Activated T-helper 1 cell treated with anti-CD3 and anti-CD28 coated beads, Interleukin-2, amount 50 U/mL, for 16 hours (primary cell): ENCODE measurements at places on chromosomes 12 and 14.

GRCh38 chr14:22099942-22100763 lies 426.5 kb upstream of the OR4E1 start:
- DNase-seq = peak; percentile 15

DNA sequence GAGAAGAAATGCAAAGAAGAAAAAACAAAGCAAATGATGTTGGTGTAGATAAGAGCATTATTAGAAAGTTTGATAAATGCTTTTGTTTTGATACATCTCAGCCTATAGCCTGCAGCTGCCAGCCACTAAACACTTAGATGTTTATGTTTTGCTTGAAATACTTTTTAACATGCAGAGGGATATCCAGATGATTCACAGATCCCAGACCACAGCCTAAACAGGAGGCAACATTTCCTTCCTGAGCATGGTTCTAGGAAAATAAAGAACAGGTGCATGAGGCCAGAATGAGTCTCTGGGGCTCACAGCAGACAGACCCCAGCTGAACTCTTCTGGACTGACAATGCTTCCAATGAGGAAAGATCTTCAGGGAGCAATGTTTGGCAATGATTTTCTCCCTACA lies 103.7 kb upstream of the EEA1 start:
- DNase-seq = no peak

DNA sequence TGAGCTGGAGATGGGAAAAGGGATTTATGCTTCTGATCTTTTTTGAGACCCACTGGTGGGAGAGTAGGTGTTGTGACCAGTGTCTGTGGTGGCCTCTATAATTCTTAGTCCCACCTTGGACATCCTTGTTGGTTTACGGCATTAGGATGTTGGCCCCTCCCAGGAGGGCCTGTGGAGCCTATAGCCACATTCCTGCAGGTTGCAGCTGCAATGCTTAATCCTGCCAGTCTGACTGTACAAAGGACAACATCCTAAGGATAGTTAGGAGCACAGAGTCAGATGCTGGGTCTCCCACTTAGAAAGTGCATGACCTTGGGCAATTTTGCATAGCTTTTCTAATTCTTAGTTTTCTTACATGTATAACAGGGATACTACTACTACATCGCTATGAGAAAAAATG lies 150.9 kb upstream of the SLC38A2 start:
- no peak for DNase-seq

GRCh38 chr12:124143726-124144125 lies 151.2 kb upstream of the RFLNA start:
- no peak for DNase-seq

DNA sequence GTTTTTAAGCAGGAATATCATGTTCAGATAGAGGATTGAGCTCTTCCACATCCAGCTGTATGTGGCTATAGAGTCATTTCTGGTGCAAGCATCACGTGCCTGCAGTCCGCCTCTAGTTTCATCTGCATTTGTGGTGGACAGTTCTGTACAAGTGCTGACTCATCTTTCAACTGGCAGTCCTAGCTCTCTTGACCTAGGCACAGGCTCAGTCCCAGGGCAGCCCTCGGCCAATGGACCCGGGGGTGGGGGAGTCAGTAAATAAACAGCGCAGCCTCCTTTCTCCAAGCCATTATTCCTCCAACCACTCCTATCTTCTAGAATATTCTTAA lies 41.8 kb upstream of the FRMD6 start:
- no peak for DNase-seq

GRCh38 chr12:76288218-76288617 lies 60.0 kb downstream of the BBS10 start:
- no peak for DNase-seq

DNA sequence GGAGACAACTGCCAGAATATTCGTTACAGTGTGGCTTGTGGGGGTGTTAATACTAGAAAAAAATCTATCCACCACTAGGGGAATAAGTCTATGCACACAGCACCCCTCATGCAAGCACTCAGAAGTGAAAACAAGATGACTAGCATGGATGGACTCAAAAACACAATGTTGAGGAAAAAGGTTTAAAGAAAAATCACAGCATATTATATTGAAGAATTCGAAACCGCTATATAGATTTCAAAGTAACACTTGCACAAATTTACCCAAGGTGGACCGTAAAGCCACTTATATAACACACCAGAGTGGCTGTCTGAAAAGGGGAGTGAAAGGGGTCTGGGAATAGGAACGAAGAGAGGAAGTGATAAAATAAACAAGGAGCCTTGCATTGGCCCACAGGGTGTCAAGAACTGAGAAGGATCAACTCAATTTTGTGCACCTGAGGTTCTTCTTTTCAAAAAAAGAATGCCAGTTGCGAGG lies 544 bp downstream of the ABCD4 start:
- DNase-seq = no peak

DNA sequence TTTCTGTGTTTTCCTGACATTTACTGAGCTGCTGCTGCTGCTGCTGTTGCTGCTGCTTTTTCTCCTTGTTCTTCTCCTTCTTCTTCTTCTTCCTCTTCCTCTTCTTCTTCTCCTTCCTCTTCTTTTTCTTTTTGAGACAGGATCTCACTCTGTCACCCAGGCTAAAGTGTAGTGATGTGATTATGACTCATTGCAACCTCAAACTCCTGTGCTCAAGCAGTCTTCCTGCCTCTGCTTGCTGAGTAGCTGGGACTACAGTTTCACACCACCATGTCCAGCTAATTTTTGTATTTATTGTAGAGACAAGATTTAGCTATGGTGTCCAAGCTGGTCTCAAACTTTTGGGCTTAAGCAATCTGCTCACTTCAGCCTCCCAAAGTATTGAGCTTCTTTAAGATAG lies 95.8 kb downstream of the TMTC3 start:
- no peak for DNase-seq

- DNase-seq = no peak
These were observed 236.5 kb downstream of the DPF3 start for GRCh38 chr14:72657214-72657921.

DNA sequence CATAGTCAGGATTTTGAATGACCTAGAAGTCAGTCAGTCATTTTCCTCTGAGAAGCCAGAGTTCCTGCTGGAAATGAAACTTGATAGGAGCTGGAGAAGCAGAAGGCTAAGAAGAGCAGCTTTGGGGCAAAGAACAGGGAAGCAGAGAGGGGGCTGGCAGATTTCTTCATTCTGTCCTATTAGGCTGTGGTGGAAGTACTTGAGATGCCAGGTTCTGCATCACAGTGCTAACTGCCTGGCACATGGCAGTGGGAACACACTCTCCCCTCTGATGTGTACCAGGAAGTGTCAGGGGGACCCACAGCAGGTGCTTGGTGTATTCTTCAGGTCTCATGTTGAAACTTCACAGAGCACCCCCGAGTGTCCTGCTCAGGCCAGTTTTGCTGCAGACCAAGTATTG lies 61.0 kb downstream of the SUSD6 start:
- no peak for DNase-seq

DNA sequence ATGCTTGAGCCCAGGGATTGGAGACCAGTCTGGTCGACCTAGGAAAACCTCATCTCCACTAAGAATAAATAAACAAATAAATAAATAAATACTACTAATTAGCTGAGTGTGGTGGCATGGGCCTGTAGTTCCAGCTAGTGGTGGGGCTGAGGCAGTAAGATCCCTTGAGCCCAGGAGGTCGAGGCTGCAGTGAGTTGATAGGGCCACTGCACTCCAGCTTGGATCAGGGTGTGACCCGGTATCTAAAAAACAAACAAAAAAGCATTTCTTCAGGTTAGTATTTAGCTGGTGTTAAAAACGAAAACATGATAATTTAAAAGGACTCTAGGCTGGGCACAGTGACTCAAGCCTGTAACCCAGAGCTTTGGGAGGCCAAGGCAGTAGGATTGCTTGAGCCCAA lies 1.2 kb upstream of the FGD4 start:
- DNase-seq = no peak

DNA sequence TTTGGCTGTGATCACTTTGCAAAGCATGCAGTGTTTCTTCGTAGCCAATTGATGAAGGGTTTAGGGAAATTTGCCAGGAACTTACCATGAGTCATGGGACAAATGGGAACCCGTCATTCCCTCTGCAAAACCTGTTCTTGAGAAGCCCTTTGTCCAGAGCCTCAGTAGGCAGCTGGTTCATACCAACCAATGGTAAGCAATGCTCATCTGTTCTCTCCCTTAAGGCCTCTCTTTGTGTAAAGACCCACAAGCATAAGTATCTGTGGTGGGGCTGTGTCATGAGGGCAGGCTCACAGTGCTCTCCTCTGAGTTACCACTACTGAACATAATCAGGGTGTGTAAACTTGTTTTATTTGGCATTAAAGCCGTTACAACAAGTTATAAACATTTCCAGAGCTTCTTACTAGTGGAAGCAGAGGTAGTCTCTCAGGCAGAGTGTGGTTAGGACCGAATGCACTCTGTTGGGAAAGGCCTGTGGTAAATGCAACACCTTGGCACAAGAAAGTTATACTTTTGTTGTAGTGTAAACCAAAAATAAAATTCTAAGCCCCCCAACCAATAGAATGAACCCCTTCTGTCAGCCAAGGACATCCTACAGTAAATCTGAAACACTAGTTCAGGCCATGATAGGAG lies 119.8 kb downstream of the SINHCAF start:
- DNase-seq = no peak

DNA sequence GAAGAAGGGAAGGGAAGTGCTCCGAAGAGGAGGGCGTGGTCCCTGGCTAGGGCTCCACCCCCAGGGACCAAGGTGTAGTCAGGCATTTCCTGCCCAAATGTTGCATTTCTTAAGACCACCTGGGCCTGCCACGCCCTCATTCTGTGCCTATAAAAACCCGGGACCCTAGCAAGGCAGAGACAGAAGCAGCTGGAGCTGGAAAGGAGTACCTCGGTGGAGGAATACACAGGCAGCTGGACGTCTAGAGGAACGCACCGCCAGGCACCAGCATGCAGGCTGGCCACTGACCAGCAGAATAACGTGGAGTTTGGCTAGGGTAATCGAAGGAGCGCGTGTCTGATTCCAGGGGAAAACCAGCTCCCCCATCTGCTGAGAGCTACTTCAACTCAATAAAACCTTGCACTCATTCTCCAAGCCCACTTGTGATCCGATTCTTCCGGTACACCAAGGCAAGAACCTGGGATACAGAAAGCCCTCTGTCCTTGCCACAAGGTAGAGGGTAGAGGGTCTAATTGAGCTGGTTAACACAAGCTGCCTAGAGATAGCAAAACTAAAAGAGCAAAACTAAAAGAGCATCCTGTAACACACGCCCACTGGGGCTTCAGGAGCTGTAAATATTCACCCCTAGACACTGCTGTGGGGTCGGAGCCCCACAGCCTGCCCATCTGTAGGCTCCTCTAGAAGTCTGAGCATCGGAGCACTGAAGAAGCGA lies 21.0 kb downstream of the CFL2 start:
- no peak for DNase-seq

DNA sequence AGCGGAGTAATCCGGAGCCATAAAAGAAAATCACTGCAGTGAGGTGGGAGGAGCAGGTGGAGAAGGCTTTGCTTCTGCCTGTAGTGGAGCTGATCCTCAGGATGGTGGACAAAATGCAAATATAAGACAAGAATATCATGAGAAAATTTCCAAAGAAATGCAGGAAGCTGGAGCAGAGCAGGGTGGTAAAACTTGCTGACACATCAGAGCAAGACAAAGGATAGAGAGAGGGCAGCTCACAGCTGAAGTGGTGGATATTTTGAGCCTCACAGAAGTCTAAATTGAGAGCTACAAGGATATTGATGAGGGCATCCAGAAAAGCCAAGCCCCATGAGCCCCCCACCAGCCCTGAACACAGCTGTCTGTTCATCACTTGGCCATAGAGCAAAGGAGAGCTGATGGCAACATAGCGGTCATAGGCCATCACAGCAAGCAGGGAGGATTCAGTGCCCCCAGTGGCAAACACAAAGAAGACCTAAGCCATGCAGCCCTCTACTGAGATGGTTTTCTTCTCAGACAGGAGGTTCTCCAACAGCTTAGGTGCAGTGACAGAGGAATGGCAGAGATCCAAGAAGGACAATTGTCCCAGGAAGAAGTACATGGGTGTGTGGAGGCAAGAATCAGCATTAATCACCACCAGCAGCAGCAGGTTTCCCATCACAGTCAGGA lies 30.0 kb upstream of the ANP32D start:
- no peak for DNase-seq

DNA sequence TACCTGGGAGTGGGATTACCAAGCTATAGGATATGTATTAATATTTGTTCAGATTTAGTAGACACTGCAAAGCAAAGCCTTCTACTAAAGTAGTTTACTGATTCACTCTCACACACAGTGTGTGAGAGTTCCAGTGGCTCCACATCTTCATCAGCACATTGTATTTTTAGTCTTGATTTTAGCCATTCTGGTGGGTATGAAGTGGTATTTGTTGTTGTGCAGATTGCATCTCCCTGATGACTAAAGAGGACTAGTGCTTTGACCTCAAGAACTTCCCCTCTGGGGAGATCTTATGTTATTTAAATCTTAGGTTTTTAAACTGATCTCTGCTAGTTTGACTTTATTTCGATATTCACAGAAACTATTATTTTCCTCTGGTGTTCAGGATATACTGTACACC lies 479.7 kb upstream of the RGS6 start:
- DNase-seq = no peak

GRCh38 chr12:124477107-124477915 lies 90.1 kb downstream of the NCOR2 start:
- no peak for DNase-seq

GRCh38 chr12:93798279-93799151 lies 121.3 kb downstream of the CRADD start:
- no peak for DNase-seq

- DNase-seq = no peak
These were observed 15.3 kb downstream of the DLK1 start for GRCh38 chr14:100741966-100742365.

DNA sequence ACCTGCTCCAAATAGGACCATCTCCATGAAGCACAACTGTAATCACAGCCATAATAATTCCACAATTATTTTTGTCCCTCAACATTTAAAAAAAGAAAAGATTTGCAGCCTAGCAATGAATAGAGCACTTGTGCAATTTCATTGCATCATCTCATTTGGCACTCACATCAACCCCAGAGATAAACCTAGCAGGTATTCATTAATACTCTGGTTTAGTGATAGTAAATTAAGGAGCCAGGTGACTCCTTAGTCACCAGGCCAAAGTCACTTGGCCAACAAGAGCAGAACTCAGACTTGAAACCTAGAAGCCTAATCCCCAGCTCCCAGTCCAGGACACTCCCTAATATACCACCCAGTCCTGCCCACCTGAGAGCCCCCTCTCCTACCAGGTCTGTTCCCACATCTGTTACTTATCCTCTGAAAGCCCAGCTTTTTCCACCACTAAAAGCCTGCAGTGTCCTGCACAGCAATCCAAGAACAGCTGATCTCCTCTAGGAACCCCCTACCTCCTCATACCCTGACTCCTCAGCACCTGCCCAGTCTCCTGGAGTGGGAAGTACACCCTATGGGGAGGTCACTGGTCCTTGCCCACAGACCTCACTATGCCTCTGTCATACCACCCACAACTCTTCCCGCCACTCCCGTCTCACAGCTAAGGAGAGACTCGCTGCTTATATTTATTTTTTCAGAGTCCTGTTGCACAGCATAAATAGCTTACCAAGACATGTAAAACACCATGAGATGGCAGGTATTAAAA lies 22.1 kb downstream of the OR10P1 start:
- DNase-seq = no peak

- DNase-seq = no peak
These were observed 268.8 kb downstream of the ADGRD1 start for GRCh38 chr12:131222329-131223139.

GRCh38 chr14:61025251-61026223 lies 44.5 kb downstream of the SLC38A6 start:
- DNase-seq = no peak

GRCh38 chr12:51389302-51389999 lies 1.8 kb downstream of the GALNT6 start:
- no peak for DNase-seq

- no peak for DNase-seq
These were observed 301.5 kb upstream of the ATP2B1 start for GRCh38 chr12:90010089-90010488.

GRCh38 chr12:112413855-112414625 lies 4.6 kb upstream of the RPL6 start:
- no peak for DNase-seq
